Effector CD4-positive, alpha-beta T cell (primary cell): ENCODE measurements at places on chromosomes 13 and 19.
A peak's percentile ranks its signal among the peaks of the same experiment; 100 is the strongest.

- no peak for DNase-seq
Measured at GRCh38 chr13:44124352-44124751, 244.6 kb downstream of the LACC1 start.

- peak; percentile 5 for DNase-seq
Measured at GRCh38 chr13:41587490-41587889, 130.1 kb downstream of the RGCC start.

DNA sequence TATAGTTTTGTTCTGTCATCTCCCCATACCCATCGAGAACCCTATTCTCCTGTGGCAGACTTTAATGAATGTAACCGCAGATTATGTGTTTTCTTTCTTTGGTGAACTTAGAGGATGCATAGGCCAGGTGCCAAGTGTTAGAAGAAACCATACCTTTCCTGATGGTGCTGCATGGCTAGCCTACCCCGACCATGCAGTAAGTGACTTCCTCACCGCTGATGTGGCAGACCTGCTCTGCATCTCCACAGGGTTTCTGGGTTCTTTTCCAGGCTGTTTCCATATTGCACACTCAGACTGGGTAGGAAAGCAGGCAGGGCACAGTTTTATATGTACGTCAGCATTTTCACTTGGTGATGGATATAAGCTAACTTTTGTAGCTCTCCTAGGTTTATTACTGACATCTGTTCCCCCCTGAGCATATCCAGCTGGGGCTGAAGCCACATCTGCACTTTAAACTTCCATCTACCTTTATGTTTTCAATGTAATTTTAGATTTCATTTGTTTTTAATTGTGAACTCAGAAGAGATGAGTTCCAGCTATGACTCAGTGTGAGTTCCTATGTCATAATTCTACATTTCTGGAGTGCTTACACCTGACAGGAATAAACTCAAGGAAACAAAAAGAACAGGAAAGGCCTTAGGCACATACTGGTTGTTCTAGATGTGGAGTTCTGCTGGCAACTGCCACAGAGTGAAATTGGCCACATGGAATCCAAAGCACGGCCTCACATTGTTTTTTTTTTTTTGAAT is 42.3 kb downstream of the LRCH1 start:
- no peak for DNase-seq

DNA sequence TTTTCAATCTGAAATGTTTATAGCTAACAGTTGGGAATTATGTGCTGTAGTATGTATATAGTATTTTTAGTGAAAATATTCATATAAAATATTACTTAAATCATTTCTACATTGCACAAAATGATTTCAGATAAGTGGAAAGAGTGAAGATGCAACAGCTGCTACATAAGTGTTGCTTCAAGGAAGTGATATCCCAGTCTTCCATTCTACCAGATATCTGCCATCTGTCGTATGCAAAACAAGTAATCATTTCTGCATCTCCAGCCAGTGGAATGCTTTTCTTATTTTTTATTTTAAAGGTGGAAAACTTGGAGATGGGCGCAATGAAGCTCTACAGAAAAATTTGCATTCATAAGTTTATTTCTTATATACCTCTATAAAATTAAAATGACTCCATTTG is 152.5 kb upstream of the MAB21L1 start:
- no peak for DNase-seq

DNA sequence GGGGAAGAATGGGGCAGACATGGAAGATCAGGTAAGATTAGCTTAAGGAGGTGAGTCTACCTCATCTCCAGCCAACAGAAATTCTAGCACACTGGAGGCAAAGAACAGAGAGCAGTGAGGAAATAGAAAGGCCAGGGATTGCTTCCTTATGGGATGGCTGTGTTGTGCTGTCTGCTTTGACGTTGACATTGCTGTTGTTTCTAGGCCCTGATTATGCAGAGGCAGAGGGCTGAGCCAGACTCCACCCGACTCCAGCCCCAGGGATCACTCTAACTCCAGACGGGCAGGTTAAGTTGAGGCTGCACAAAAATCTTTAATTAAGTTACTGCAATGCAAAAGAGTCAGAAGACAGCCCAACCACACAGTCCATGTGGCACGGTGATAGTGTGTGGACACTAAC is 24.1 kb downstream of the CRYL1 start:
- no peak for DNase-seq

DNA sequence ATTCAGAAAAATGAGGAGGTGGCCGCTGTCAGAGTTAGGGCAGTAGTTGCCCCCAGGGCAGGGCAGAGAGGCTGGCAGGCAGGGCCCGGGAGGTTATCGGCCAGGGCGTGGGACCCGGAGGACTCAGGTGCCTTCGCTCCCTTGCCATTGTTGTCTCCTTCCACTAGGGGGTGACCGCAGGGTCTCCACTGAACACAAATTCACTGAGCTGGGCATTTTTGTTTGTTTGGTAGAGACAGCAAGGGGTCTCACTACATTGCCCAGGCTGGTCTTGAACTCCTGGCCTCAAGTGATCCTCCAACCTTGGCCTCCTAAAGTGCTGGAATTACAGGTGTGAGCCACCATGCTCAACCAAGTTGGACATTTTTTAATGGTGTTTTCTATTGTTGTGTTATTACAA is 25.1 kb downstream of the CARS2 start:
- DNase-seq = no peak

DNA sequence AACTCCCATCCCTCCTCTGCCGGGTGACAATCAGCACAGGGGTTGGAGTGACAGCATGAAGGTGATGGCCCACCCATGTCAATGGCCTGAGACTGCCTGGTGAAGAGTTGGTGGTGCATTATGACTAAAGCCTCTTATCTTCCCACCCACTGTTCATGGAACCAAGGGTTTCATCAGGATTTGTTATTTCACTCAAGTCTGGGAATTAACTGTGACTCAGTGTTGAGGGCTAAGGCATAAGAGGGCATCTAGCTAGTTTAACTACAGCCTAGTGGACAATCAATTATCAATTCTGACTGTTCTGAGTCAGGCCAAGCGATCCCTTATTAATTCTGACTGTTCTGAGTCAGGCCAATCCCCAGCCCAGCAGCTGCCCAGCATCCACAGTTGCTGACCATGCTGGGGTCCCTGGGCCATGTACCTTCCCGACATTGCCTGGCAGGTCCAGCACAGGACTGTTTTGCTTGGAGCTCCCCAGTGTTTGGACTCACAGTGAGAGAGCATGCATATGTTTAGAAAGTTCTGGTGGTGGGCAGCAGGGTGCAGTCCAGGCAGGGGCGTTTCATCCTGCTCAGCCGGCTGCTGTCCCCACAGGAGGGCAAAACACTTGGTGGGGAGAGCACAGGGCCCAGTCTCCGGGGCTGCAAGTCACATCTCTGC is 65.5 kb downstream of the RASL11A start:
- no peak for DNase-seq

GRCh38 chr13:78606471-78607408 is 3.4 kb upstream of the POU4F1 start:
- no peak for DNase-seq

DNA sequence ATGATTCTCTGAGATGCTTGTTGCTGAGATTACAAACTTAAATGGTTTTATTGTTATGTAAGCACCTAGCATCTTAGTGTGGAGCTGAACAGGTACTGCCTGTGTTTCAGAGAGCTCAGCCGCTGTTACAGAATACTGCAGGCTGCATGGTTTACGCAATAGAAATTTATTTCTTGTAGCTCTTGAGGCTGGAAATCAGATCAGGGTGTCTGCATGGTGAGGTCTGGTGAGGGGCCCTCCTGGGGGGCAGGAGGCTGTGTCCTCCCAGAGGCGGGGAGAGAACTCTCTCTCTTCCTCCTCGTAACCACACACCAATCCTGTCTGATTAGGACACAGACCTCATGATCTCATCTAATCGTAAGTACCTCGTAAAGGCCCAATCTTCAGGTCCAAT is 13.1 kb downstream of the ATP11A start:
- no peak for DNase-seq

DNA sequence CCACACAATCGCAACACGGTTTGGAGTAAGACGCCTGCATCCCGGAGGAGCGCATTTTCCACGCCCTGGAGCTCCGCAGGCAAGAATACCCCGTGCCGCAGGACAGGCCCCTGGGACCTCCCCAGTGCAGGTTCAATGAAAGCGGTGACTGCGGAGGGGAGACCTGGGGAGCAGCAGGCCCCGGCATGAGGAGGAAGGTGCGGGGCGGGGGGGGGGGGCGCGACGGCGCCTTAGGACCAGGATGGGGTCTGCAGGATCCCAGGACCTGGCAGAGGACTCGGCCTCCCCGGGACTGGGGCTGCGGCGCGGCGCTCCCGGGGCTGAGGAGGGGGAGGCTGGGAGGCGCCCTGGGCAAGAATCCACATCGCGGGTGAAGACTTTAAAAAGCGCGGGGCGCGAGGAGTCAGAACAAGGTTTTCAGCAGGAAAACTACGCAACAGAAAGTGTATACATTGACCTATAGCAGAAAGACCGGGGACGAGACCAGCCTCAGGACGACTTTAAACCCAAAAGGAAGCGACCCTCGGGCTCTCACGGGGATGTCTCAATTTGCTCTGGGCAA is 432 bp downstream of the ZNF611 start:
- no peak for DNase-seq

DNA sequence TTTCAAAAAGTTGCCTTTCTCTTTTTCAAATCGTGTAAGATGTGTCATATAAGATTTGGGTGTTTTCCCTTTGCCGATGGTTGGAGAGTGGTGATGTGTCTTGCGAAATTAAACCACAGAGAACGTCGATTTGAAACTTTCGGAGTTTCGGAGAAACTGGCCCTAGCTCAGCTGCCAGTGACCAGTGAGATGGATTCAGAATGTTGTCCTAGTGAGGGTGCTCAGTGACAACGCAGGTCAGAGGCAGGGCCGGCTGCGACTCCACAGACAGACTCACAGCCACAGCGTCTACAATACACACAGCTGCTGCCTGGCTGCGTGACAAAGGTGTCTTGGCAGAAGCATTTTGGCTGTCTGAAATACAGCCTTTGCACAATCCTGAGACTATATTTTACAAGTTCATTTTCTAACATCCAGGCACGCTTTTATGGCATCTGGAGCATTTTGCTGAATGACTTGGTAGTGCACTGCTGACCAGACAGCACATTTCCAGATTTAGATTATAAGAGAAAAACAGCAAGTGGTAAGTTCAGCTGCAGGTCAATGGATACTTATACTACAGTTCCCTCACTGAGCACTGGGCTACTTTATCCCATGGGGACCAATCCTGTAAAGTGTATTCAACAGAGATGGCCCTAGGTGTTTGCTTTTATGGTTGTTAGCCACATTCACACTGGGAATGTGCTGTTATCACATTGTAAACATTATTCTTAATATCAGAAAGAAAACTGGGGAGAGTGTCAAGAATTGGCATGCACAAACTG is 207.5 kb downstream of the KCNRG start:
- DNase-seq = no peak

DNA sequence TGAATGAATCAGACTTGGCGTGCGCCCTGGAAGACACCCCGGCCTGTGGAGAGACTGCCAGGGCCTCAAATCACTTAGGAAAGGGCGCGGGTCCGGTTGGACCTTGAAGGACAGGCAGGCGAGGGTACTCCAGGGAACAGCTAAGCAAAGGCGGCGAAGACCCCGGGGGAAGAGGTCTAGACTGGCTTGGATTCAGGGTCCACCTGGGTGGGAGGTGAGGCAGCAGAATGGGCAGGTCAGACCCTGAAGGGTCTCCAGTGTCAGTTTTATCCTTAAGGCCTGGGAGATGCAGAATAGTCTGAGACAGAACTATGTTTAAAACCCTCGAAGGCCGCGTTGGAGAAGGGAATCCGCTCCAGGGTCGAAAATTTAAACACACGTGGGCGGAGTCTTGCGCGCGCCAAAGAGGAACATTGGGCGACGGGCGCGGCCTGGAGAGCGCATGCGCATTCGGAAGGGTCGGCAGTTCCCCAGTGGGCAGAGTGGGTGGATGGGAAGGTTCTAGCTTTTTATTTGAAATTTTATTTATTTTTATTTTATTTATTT is 567 bp upstream of the SMG9 start:
- DNase-seq = peak; percentile 64

- no peak for DNase-seq
Measured at GRCh38 chr13:60226507-60226906, 62.8 kb upstream of the DIAPH3 start.

DNA sequence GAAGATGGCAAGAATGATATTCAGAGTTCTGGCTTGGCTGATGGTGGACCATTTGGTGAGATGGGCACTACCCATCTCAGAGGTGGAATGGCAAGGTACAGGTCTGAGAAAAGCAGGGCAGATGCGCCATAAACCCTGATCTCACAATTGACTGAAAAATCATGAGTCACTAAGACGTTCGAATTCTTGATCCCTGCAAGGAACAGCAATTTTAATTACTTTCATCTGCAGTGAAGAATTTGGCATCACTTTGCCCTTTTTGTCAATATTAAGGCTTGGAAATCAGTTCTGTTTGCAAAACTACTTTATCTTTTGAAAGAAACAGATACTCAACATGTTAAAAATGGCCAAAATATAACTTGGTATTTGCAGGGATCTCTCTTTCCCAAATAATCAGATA is 38.1 kb downstream of the HTR2A start:
- no peak for DNase-seq

DNA sequence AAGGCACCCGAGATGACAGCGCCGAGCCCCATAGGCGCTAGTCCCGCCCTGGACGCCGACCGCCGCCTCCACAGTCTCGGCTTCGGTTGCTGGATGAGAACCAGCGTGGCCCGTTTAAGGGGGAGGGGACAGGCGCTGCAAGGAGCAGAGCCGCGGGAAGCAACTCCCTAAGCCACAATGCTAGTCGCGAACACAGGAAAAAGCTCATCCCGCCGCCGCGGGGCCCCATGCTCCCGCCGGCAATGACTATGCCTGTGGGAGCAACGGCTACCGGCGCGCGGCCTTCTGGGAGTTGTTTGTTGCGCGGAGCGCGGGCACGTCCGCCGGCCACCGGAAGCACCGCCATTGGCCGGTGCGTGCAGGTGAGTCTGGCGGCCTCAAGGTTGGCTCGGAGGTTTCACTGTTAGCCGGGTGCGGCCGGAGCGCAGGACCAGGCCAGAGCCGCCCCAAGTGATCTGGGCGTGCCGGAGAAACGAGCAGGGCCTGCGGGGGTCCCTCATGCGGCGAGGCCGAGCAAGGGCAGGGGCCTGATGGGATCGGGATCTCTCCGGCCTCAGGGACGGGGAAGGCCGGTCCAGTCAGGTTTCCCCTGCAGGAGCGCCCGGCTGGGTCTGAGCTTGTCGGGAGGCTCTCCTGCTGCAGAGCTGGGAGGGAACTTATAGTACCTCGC is at the start of gene ZNF544:
Gene ZNF544 (plus strand): TSS at position 330 of the 670 bp plus-strand sequence. CDS start 15,110 bp downstream, outside the sequence.
- peak; percentile 10 for DNase-seq

GRCh38 chr19:1000095-1000494 is at the start of gene GRIN3B:
Gene GRIN3B (plus strand): TSS chr19:1000419. CDS start chr19:1000438, 19 bp downstream.
- peak; percentile 41 for DNase-seq

- no peak for DNase-seq
Measured at GRCh38 chr13:42056146-42056545, 7.7 kb downstream of the DGKH start.
